ENCODE measurements at places on chromosomes 3 and 15.

DNA sequence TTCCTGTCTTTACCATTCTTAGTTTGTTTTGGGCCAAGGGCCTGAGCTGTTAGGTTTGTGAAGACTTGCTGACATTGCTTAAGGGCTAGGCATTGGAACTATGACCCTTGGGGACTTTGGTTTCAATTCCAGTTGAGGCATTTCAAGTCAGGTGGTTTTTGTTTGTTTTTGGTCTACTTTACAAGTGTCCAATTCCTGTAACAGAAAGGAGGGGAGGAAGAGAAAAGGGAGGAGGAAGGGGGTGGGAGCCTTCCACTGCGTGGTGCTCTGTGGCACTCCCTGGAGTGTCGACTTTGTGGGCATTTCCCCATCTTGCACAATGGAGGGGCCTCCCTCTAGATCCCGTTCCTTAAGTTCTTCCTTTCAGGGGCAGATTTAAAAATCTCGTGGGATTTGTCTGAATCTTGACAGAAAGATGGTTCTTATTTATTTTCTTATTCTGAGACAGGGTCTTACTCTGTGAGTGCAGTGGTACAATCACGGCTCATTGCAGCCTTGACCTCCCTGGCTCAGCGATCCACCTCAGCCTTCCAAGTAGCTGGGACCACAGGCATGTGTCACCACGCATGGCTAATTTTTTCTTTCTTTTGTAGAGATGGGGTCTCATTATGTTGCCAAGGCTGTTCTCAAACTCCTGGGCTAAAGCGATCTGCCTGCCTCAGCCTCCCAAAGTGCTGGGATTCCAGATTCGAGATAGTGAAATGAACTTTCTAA lies 59.5 kb upstream of the RYK start:
- no peak for DNase-seq

- no peak for DNase-seq
Measured at GRCh38 chr15:81160312-81161159, 26.5 kb downstream of the CFAP161 start.

DNA sequence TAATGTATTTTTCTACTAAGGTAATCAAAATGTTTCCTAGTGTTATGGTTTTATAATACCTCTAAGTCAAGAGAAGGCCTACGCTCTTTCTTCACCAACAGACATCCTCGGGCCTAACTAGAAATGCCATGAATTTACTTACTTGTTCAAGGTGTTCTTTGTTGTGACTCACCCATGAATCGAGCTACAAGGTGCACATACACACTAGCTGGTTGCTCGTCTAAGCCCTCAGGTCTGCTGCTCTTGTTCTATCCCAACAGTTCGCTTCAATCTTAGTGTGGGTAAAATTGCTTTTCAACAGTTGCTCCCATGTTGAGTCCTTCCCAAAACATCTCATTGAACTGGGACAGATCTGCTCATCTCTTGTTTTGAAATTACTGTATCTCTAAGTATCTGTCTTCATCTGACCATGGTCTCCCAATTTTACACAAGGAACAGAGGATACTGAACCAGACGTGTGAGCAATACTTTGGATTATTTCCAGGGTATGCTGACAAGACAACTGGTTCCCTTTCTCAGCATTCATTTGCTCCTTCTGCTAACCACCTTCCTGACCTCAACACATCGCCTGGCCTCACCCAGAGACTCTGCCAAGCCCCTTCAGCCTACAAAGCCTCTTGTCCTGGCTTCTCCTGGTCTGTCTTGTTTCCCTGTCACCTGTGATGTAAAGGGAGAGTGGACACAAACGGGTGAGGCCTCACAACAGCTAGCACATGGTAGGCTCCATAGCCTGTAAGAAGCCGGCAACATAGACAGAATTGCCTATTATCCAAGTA lies 84.2 kb downstream of the NEDD4 start:
- DNase-seq, result no peak

GRCh38 chr15:78691167-78691850 lies 50.3 kb upstream of the CHRNB4 start:
- DNase-seq, result no peak

- DNase-seq, result no peak
Measured at GRCh38 chr3:72829701-72830100, 18.5 kb downstream of the SHQ1 start.

GRCh38 chr3:107221856-107222255 lies 155.4 kb upstream of the CCDC54 start:
- no peak for DNase-seq

DNA sequence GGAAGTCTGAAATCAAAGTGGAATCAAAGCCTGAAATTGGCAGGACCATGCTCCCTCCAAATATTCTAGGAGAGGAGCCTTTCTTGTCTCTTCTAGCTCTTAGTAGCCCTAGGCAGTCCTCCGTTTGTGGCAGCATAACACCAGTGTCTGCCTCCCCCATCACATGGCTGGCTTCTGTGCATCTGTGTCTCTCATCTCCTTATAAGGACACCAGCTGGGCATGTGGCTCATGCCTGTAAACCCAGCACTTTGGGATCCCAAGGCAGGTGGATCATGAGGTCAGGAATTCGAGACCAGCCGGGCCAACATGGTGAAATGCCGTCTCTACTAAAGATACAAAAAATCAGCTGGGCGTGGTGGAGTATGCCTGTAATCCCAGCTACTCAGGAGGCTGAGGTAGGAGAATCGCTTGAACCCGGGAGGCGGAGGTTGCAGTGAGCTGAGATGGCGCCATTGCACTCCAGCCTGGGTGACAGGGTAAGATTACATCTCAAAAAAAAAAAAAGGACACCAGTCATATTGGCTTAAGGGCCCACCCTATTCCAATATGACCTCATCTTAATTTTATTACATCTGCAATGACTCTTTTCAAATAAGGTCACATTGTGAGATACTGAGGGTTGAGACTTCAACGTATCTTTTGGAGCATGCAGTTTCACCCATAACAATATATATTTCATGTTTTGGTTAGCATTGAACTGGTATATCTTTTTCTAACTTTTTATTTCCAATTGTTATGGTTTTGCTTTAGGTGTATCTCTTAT lies 148.0 kb upstream of the TPM1 start:
- DNase-seq, result no peak

DNA sequence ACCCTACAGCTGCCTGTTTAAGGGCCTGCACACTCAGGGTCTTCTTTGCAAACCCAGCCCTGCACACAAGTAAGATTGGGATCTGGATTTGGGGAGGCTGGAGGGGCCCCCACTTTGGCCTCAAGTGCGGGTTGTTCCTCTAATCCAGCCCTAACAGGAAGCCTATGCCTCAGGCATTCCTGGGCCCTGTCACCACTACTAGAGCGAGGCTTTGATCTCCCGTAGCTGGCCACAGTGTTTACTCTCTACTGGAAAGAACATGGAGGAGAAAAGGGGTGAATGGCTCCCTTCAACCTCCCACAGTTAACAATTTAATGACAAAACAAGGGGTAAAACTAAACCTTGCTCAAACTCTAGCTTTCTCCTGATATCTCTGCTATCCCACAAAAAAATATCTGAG lies 48.4 kb downstream of the DZIP1L start:
- no peak for DNase-seq

DNA sequence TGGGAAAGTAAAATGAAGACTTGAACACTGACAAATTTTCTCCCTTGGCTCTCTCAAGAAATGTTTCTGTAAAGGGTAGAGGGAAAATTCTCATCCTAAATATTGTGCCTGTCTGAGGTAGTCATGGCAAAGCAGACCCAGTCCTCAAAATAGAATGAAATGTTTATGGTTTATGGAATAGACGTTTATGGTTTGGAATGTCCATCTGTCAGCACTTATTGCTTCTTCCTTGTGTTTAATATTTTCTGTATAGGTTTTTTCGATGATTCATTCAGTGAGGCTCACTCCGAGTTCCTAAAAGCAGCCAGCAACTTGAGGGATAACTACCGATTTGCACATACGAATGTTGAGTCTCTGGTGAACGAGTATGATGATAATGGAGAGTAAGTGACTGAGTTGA lies 13.9 kb downstream of the ELL3 start:
- DNase-seq, result no peak

GRCh38 chr3:112297714-112298113 lies 3.7 kb upstream of the SLC9C1 start:
- no peak for DNase-seq

DNA sequence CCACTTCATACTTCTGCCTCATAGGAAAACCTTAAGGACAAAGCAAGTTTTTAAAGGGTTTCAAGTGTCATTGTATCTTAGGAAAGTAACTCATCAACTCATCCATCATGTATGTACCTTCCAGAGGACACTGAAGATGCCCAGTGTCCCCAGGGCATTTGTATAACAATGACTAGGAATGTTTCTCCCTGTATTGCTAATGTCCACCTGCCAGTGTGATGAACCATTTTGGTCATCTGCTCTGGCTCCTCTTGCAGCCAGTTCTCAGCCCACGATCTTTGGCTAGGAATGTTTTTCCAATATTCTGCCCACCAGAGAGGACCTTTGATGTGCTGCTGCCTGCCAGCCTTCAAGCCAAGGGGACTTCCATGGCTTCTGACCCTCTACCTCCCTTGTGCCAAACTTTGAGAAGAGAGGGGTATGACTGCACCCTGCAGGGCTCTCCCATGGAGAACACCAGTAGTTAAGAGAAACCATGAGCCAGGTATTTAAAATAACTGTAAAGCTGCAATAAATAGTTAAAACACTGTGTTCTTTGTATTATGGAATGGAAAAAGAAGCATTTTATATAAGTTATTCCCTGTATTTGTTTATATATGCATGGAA lies 11.4 kb downstream of the LMOD3 start:
- DNase-seq, result no peak

DNA sequence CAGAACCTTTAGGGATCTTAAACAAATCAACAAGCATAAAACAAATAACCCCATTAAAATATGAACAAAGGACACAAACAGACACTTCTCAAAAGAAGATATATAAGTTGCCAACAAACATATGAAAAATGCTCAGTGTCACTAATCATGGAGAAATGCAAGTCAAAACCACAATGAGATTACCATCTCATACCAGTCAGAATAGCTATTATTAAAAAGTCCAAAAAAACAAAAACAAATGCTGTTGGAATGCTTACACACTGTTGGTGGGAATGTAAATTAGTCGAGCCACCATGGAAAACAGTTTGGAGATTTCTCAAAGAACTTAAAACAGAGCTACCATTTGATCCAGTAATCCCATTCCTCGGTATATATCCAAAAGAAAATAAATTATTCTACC lies 423.6 kb downstream of the OTOL1 start:
- DNase-seq, result no peak

DNA sequence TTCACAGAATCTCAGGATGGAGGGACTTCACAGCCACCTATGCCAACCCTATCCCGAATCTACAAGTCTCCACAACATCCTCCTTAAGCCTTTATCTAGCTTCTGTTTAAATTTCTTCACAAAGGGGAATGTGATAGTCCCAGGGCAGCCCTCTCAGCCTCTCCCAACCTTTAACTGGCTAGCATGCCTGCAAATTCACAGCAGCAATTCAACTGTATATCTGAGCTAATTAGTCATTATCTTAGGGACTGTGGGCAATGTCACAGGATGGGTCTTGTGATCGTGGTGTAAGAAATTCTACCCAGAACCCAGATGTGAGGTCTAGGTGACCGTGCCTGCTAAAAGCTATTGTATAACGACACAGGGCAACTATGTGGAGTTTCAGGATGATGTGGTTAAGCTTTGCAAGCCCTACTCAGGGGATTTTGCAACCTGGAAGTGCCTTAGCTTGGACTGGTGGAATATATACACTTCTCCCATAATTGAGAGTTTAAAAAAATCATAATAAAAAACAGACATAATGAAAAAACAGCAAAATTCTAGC lies 65.5 kb upstream of the FBN1 start:
- no peak for DNase-seq

GRCh38 chr15:63972801-63973200 lies 73.5 kb downstream of the DAPK2 start:
- DNase-seq, result no peak

GRCh38 chr3:22730701-22731100 lies 472.4 kb upstream of the UBE2E2 start:
- DNase-seq, result no peak

DNA sequence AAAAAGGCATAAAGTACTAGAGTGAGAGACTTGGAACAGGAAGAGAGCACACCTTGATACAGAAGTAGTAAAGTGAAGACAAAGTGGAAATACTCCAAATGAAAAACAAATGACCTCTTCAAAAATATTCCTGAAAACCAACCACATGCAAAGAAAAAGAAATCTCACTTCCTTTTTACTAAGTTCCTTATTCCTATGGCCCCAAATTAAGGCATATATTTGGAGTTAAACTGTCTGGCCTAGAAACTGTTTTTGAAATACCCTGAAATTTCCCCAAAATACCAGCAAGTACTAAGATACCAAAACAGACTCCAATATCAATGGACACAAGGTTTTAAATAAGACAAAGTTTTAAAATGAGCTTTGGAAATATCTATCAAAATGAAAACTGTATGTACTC lies 58.2 kb downstream of the ZNF148 start:
- DNase-seq, result no peak

DNA sequence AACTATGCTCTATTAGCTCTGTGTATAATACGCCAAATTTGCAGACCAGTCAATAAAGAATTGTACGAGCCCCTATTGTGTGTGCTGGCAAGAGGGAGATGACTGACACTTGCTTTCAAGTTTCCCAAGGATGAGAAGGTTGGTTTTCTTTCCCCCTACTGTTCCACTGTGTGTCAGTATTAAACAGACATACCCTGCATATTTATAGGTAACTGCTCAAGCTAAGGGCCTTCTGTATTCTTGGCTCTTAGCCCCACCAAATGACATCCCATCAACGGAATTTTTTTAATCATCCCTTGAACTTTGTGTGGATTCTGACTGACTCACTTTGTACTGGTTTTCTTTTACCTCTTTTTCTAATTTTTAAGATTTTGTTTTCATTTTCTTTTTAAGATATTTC lies 60.6 kb upstream of the GYG1 start:
- DNase-seq, result no peak

- DNase-seq, result no peak
Measured at GRCh38 chr3:98558100-98558827, 26.5 kb downstream of the GPR15 start.

GRCh38 chr15:29623116-29623639 lies 199.1 kb downstream of the TJP1 start:
- no peak for DNase-seq

DNA sequence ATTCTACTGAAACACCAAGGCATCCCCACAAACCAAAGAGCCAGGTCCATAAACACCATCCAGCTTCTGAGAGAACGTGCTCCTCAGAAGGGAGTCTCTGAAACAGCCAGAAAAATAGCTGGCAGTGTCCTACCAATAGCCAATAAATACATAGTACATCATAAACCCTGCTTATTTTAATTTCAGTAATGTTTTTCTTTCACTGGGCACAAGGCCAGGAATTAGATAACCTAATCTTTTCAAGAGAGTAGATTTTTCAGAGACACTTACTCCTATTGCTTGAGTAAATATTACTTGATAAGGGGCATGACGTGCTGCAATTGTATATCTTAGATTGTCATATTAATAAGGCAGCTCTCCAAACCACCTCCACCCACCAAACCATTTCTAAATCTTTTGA lies 22.7 kb downstream of the GADL1 start:
- DNase-seq, result no peak

- no peak for DNase-seq
Measured at GRCh38 chr3:39207361-39208186, 15.2 kb upstream of the XIRP1 start.

GRCh38 chr3:192817506-192817905 lies 90.2 kb upstream of the FGF12 start:
- DNase-seq, result no peak

GRCh38 chr15:92586383-92586942 lies 69.1 kb downstream of the FAM174B start:
- DNase-seq, result no peak

- no peak for DNase-seq
Measured at GRCh38 chr3:197598404-197598980, 42.7 kb upstream of the BDH1 start.

Data from activated naive CD4-positive, alpha-beta T cell (primary cell).